Astrocyte of the spinal cord (primary cell): ENCODE measurements at places on chromosomes 11 and 22.
A peak's percentile ranks its signal among the peaks of the same experiment; 100 is the strongest.

DNA sequence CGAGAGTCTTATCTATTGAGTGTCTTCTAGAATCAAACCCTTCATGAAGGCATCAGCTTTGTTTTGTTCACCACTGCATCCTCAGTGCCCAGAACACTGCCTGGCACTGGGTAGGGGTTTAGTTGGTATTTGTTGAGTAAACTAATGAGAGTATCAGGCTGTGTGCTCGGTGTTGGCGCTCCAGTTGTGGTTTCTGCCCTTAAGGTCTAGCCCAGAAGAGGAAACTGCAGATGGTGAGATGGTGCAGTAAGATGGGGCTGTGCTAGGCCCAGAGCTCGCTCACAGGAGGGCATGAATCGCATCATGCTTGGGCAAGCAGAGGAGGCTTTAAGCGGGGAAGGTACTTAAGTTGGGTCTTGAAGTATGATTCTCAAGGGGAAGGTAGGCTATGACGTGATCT, 97.2 kb downstream of the FBXO7 start:
- DNase-seq: no peak

- DNase-seq: no peak
Measured at GRCh38 chr11:11105361-11105760, 247.5 kb upstream of the ZBED5 start.

DNA sequence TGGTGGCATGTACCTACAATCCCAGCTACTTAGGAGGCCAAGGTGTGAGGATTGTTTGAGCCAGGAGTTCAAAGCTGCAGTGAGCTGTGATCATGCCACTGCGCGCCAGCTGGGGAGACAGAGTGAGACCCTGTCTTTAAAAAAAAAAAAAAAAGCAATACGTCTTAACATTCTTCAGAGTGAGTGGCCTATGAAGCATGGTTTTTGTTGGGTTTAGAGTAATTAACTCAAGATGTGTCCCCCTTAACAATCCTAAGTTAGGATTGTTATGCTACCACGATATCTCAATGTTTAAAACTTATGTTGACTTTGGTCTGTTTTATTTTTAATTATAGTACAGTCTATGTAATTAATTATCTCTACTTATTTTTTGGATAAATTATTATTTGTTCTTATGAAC, 156.1 kb downstream of the HIPK3 start:
- DNase-seq: no peak

DNA sequence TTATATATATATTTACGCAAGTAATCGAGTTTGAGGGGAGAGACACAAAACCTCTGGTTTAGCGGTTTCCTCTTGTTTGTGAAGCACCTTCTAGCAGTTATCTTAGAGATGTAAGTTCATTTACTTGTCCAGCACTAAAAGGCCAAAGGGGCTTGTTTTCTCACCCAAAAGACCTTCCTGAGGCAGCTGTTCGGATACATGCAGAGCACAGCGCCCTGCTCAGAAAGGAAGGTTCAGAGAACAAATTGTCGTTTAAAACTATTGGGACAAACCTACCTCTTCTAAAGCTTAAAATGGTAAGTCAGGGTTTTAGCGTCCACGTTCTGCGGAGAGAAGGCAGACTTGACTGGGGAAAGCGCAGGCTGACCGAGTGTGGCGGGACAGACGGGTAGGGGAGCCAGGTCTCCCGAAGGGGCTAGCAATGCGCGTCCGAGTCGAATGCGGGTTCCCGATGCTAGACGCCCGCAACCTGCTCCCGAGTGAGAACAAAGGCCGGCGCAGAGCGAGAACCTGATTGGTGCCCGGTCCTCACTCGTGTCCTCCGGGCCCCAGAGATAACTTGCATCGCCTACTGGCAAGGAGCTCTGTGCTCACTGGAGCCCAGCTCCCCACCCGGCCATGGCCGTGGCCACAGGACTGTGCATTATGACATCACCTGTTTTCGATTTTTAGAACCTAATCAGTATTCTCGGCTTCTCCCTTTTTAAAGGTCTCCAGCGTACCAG, 1.0 kb upstream of the SESN3 start:
- DNase-seq: peak; percentile 62

GRCh38 chr11:7965386-7965785, at the start of gene NLRP10:
TSS of gene NLRP10 (minus strand) at chr11:7965447. CDS start at chr11:7963495, 1,952 bp downstream.
- peak; percentile 28 for DNase-seq

DNA sequence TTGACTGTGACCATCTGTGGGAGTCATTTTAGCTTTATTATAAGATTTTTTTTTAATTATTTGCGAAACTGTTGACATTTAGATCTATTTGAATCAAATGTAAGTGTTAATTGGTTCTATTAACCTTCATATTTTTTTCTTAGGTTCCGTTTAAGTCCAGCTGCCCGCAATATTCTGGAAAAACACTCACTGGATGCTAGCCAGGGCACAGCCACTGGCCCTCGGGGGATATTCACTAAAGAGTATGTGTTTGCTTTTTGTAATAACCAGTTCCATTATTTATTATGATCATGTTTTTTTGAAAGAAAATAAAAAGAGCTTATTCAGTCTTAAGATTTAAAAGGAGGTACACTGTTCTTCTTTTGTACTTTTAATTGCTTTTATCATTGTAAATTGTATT, 43.9 kb downstream of the PDHX start:
- DNase-seq: no peak

DNA sequence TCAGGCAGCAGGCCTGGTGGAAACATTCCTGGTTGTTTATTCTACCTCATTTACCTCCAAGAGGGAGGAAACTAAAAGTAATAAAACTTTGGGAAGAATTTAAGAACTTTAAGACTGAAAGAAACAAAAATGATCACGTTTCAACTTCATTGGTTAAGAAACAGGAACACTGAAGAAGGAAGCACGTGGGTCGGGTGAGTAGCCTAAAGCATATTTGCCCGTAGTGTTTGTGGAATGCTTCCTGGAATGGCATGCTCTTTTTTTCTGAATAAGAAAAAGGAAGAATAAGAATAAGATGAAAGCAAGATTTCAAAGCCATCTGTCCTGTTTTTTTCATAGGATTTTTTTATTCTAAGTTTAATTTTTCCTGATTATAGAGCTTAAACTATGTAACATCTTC, 83.1 kb downstream of the WNT11 start:
- no peak for DNase-seq

GRCh38 chr11:120977266-120978137, 46.4 kb upstream of the TBCEL start:
- peak; percentile 23 for DNase-seq

DNA sequence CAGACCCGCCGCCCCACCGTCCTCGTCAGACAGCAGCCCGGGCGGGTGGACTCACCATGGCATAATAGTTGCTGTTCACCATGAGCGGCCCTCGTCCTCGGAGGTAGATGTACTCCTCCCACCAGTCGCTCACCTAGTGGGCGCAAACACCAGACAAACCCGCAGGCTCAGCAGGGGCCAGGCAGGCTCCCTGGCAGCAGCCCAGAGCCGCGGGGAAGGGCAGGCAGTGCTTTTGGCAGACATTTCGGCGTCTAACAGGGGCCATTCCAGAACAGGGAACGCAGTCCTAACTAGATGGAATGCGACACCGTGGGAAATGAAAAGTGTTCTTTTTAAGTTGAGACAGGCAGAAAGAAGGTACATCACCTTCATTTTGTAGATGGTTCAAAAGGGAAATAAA, 44.9 kb downstream of the CPT1A start:
- no peak for DNase-seq

DNA sequence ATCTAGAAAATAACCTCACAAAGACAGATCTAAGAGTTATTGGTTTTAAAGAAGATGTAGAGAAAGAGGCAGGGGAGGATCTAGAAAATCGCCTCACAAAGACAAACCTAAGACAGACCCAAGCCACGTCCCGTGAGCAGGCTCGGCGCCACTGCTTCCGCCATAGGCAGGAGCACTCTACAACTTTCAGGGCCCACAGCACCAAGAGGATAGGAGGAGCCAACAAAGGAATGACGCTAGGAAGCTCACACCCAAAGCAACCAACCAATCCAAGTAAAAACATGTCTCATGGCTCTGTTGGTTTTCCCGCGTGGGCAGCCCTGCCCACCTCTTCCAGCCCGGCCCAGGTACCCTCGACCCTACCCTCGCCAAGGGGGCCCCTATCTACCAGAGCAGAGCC, 4167.4 kb upstream of the OR11H1 start:
- no peak for DNase-seq

DNA sequence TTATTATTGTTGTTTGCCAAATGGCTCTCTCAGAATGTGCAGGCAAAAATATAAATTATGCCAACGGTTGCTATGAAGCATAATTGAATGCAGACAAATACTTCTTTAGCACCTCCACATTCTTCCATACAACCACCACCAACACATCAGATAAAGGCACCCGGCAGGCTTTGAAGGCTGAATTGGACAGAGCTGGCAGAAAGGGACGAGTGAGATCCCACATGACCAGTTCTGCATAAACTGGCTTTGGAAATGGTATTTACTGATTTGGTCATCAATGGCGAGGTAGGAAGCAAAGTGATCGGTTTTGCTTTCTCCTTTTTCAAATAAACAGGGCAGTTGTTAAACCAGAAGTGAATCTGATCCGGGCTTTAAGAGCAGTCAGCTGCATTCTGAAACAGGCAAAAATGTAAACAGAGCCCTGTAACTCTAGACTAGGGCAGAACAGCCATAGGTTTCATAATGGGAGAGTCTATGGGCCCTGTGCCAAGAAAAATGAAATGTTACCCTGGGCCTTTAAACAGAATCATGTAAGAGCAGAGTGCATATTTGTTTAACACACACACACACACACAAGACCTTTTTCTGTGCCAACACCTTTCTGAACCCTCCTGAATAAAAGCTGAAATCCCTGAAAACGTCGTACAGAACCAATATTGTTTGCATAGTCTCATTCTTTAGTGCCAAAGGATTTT, 97.7 kb downstream of the MPPED2 start:
- peak; percentile 76 for DNase-seq
